AG08395 (cell line): ENCODE measurements at places on chromosomes 1 and 21.
A peak's percentile ranks its signal among the peaks of the same experiment; 100 is the strongest.

GRCh38 chr1:183304440-183305107 lies 113.6 kb downstream of the NMNAT2 start:
- DNase-seq: no peak

- DNase-seq: no peak
Observed at GRCh38 chr1:184648856-184649201, 105.8 kb downstream of the EDEM3 start.

DNA sequence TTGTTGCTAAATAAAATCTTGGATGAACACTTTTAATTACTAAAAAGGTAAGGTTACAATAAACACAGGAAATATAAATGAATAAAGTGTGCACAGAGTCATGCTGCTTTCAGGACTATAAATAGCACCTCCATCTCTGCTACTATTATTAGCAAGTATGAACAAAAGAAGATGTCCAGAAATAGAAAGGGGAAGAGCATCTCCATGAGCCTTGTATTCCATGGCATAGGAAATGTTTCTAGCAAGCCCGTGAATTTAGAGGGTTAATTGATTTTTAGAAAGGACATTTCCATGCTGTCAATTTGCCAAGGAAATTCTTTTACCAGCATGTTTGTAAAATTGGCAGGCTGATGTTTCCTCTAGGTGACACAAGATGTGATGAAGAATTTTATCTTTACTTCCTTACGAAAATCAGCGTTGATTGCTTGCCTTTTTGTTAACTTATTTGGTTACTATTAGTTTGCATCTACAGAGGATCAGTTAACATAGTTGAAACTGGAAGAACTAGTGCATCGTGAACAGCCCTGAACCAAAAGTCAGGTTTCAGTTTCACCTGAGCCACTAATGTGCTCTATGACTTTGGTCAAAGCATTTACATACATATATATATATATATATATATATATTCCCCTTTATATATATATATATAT lies 45.3 kb downstream of the NR5A2 start:
- DNase-seq: no peak

GRCh38 chr1:65317866-65318653 lies 8.7 kb downstream of the DNAJC6 start:
- no peak for DNase-seq

GRCh38 chr21:35838987-35839763 lies 221.2 kb downstream of the SETD4 start:
- no peak for DNase-seq

DNA sequence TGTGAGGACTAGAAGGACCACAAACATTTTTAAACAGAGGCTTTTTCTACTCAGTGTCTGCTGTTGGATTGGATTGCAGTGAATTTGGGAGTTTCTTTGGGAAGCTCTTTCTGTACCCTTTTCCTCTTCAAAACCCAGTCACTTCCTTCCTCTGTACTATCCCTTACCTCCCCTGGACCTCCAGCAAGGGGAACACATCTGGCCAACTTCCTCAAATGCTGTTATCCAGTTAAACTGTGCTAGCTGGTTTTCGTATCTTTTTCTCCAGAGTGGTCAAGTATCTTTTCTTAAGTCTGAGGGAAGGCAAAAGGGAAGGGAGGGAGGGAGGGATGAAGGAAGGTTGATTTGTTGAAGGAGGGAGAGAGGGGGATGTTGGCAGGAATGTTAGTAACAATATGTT lies 99.2 kb upstream of the TNR start:
- no peak for DNase-seq

DNA sequence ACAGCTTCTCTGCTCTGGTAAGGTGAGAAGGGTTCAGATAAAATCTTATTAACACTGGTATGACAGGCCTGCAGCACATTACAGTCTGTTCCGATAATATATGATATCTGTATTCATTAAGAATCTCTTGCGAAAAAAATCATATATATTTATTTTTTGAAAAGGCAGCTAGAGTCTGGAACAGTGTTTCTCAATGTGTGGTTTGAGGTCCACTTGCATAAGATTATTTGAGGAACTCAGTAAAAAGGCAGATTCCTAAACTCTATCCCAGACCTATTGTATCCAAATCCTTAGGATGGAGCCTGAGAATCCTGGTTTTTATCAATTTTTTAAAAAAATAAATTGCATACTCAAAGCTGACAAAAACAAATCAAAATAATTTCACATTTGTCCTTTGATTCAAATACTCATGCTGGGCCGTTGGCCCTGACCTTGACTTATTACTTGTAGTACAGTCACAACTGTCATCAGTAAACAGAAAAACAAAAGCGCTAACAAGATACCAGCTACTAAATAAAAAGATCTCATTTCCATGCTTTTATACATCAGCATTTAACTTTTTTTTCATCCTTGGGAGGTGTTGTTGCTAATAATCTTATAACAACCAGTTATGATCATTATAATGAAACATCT lies 60.6 kb downstream of the RGS2 start:
- DNase-seq: no peak

DNA sequence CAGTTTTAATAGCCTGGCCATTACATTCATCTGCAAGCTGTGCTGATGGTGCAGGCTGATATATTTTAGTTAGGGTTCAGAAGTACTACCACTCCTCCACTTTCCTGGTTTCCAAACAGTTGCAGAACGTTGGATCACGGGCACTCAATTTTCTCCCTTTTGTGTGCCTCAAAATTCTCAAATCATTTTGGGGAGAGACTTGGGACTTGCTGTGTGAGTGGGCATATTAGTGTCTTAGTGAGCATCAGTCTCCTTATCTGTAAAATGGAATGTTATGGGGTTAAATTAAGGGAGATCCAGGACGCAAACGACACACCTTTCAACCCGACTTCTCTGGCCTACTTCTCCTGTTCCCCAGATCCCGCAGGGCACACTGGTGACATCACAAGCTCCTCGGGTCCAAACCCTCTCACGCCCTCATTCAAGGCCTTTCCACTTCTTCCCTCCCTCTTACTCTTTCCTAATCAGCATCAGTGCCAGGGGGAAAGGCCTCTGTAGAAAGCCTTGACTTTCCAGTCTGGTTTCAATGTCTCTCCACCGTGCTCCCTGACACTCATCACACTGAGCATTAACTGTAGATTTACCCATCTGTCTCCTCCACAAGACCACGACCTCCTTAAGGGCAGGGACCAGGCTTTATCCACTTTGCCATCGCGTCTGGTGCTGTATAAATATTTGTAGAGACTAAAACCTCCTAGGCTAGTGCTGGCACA lies 1.2 kb downstream of the PIGP start:
- DNase-seq: peak; percentile 65

- no peak for DNase-seq
Observed at GRCh38 chr21:45504516-45505415, 37.5 kb downstream of the SLC19A1 start.

DNA sequence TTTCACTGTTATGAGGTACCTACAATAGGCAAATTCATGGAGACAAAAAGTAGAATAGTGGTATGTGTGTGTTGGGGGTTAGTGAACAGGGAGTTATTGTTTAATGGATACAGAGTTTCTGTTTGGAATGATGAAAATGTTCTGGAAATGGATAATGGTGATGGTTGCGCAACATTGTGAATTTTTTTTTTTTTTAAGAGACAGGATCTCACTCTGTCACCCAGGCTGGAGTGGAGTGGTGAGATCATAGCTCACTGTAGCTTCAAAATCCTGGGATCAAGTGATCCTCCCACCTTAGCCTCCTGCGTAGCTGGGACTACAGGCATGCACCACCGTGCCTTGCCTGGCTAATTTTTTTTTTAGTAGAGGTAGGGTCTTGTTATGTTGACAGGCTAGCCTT lies 34.5 kb upstream of the TRABD2B start:
- DNase-seq: no peak

- peak; percentile 45 for DNase-seq
Observed at GRCh38 chr1:115506924-115507589, 134.7 kb upstream of the VANGL1 start.

- peak; percentile 35 for DNase-seq
Observed at GRCh38 chr1:116360429-116361173, 12.4 kb upstream of the ATP1A1 start.

GRCh38 chr1:116246174-116246573 lies 126.9 kb upstream of the ATP1A1 start:
- no peak for DNase-seq

DNA sequence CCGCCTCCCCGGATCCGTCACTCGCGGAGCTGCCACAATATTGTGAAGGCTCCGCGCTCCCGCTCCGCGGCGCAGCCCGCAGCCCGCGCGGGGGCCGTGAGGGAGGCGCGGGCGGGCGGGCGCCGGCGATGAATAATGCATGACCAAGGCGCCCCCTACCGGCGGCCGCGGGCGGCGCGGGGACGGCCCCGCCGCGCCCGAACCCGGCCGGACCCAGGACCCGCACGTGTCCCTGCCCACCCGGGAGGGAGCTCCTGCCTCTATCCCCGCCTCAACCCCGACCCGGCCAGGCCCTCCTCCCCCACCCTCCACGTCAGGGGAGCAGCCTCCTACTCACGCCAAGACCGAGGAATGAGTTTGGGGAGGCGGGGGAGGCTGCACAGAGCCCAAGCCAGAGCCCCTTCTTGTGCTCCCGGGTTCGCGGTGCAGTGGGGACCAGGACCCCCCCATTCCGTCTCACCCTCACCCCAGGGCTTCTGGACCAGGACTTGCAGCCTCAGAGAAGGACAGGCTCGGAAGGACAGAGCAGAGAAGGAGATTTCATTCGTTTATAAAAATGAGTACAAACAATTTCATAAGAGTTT lies 70.8 kb upstream of the CASZ1 start:
- DNase-seq: peak; percentile 70

DNA sequence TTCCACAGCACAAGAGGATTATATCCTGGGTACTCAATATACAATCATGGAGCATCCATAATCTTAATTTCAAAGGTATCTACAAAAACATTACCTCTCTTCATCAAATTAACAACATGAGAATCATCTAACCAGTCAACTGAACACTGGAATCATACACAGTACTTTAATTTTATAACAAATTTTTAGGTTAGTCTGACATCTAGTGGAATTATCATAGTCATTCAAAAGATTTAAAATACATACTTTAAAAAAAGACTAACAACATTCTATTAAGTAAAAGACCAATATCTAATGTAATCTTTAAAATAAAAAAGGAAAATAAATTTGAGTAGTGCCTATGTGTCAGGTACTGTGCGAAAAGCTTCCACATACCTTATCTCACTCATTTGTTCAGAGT lies 16.8 kb upstream of the SH3GLB1 start:
- DNase-seq: peak; percentile 25

DNA sequence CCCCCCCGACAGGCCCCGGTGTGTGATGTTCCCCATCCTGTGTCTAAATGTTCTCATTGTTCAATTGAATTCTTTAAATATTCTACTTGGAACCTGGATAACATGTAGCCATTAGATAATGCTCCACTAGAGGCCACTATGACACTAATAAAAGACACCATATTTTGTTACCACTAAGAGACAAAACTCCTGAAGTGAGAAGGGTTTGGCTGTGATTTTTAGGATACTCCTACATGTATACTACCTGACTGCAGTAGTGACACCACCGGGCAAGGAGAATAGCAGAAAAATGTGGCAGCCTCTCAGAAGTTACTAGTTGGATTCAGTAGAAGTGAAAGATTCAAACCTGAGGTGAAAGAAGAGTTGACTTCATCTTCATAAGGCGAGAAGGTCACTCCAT lies 36.0 kb downstream of the F5 start:
- peak; percentile 54 for DNase-seq

DNA sequence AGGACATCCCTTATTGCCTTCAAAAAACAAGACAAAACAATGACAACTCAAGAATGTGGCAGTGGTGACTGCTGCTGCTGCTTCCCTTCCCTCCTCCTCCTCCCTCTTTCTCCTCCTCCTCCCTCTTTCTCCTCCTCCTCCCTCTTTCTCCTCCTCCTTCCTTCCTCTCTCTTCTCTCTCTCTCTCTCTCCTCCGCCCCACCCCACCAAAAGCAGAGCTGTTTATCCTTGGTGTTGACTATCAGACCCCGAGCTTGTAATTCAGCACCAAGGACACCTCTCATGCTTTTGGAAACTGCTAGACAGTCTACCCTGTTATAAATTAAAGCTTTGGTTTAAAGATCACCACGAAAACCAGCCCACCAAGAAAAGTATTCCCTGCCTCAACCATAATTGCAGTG lies 72.4 kb upstream of the IFNAR2 start:
- no peak for DNase-seq

GRCh38 chr1:112532064-112532463 lies 23.3 kb downstream of the WNT2B start:
- no peak for DNase-seq

GRCh38 chr1:213247038-213247437 lies 196.0 kb downstream of the RPS6KC1 start:
- no peak for DNase-seq

- DNase-seq: no peak
Observed at GRCh38 chr1:76075877-76076276, 1.3 kb downstream of the ST6GALNAC3 start.

- peak; percentile 21 for DNase-seq
Observed at GRCh38 chr1:20725189-20726117, 7.0 kb downstream of the SH2D5 start.

GRCh38 chr1:171819946-171820345 lies 21.4 kb upstream of the DNM3 start:
- DNase-seq: no peak

GRCh38 chr1:226649780-226650179 lies 89.3 kb downstream of the ITPKB start:
- peak; percentile 31 for DNase-seq

DNA sequence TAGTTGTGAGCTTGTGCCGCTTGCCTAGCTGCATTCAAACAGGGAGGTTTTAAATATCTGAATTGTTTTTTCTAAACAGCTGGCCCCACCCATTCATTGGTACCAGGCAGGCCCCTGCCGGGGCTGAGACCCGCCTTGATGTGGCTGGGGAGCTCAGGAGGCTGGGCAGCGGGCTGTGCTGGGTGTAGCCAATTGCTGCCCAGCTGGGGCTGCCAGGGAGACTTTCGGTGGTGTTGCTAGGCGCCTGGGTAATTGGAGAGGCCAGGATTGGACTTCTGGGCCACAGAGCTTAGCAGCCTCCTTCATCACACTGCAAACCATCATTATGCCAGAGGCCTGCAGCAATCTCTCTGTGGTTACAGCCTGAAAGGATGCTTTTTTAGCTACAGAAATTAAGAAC lies 12.2 kb downstream of the RHBDL2 start:
- DNase-seq: no peak

GRCh38 chr1:177927021-177927596 lies 42.7 kb downstream of the SEC16B start:
- DNase-seq: peak; percentile 85

DNA sequence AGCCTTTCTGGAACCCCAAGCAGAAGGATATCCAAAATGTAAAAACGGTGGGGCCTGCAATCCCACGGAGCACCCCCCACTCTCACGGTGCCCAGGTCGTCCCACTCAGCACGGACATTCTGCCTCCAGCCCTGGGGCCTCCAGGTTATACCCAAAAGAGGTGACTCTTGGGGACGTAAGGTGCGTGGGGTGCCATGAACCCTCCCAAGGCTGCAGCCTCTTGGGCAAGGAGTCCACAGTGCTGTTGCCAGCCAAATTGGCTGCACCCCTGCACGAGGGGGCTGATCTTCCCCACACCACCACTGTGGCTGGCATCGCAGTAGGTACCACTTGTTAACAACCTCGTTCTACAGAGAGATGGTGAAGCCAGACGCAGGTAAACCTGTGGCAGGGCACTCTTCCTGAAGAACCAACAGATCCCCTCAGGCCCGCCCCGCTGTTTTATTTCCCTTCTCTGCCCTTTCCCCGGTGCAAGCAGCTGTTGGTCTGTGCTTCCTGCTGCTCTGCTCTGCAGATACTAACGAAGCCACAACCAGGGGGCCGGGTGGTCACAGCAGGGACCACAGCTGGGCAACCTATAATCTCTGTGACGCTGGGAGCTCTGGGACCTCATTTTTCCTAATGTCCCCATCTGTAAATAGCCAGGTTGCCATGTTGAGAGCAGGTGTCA lies 8.7 kb downstream of the TFF3 start:
- no peak for DNase-seq

GRCh38 chr1:149903836-149904491 lies 4.6 kb downstream of the BOLA1 start:
- DNase-seq: no peak
